Stimulated activated CD4-positive, alpha-beta T cell treated with anti-CD3 and anti-CD28 coated beads, Interleukin-15, amount 100 ng/mL, for 48 hours (primary cell): ENCODE measurements at places on chromosomes 2 and 18.

GRCh38 chr2:160666154-160667060, 172.8 kb upstream of the RBMS1 start:
- no peak for DNase-seq

DNA sequence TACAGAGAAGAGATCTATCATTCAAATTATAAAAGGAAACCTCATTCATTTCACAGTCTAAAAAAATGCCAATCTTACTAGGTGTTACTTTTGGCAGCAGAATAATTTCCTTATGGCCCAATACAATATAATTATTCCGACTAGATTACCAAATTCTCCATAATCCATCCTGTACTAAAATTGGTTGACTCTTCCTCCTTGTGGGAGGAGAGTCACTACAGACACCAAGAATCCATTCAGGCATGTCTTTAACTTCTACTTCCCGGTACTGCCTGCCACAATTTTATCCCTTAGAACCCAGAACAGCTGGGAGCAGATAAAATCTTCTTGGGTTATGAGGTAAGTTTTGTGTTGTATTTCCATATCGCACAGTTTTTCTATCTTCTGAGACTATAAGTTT, 9.9 kb downstream of the FARSB start:
- DNase-seq, result no peak

GRCh38 chr2:236653863-236654262, 84.2 kb downstream of the ACKR3 start:
- DNase-seq, result no peak

DNA sequence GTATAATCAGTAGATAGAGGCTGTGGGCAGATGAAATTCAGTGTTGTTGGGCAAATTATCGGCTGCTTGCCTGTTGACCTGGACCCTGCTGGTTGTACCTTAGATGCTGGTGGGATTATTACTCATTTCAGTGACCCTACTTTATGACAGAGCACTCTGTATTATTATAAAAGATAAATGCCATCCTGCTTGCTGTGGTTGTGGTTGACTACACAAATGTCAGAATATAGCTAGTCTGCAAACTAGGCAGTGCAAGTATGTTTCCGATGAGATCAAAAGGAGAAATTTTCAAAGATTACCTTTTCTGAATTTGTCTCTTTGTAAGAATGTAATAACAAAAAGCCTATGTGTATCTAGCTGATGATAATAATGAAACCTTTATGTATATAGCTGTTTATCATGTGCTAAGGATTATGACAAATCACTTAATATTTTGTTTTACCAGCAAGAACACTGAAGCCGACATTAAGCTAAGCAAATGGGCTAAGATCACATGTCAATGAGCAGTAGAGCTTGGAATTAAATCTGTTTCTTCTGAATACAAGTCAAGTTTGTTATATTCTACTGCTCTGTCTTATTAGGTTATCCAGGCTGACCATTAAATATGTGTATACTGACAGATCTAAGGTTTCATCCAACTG, 219.2 kb downstream of the CAMKMT start:
- no peak for DNase-seq

GRCh38 chr2:235201756-235202155, 249.9 kb downstream of the SH3BP4 start:
- DNase-seq, result no peak

GRCh38 chr2:154724194-154724797, 25.8 kb downstream of the KCNJ3 start:
- no peak for DNase-seq

DNA sequence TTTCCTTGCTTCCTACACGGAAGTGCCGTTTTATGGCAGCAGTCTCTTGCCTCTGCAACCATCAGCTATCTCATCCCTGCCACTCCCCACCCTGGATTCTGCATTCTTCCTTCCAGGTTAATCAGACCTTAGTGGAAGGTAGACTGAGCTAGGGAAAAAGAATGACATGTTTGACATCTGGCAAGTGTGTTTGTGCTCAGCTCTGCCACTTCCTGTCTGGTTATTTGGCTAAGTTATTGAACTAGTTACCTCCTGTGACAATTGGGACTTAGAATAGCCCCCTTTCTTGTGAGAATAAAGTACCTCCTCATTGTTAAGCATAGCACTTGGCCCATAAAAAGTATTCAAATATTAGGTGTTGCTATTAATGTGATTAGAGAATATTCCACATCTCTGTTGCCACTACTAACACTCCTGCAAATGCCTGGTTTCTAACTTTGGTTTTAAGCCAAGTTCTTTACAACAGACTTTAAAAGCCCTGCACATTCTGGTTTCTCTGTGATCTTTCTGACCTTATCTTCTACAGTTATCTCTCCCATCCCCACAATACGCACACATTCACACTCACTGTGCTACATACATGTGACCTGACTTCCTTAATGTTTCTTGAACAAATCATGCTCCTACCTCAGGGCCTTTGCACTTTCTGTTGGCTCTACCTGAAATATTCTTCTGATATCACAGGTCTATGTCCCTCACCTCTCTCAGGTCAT, 10.8 kb upstream of the MAPRE2 start:
- no peak for DNase-seq

GRCh38 chr2:188199716-188200128, 92.0 kb upstream of the GULP1 start:
- no peak for DNase-seq

GRCh38 chr2:33555681-33556080, 43.4 kb downstream of the FAM98A start:
- no peak for DNase-seq

GRCh38 chr2:71705171-71705960, 252.0 kb downstream of the DYSF start:
- DNase-seq, result no peak
